BE2C (cell line): ENCODE measurements at places on chromosomes 5 and 9.

DNA sequence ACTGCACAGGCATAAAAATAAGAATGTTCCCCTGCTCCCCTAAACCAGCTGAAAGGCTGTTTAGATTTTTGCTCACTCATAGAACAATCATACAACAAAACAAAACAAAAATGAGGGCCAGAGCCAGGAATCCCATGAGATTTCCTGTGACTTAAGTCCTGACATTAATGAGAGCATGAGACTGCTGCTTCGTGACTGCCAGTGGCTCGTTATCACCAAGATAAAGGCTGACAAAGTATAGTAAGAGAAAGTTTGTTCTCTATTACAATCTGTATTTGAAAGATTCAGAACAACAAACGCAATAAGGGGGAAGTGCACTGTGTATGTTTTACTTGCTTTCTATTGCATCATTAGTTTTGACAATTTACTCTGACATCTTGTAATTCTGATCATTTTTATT is 837.1 kb upstream of the C9orf72 start:
- peak; percentile 24 for DNase-seq

GRCh38 chr9:129076640-129077037 is 4.3 kb upstream of the DOLPP1 start:
- no peak for DNase-seq

DNA sequence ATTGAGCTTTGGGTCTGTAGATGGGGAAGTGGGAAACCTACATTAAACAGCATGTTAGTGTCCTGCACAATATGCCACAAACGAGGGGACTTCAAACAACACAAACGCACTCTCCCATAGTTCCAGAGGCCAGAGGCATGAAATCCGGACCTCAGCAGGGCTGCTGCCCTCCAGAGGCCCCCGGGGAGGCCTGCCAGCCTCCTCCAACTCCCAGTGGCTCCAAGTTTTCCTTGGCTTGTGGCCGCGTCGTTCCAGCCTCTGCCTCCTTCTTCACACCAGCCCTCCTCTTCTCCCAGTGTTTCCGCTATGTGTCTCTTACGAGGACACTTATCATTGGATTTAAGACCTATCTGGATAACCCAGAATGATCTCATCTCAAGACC is 13.3 kb upstream of the COL5A1 start:
- peak; percentile 3 for DNase-seq

DNA sequence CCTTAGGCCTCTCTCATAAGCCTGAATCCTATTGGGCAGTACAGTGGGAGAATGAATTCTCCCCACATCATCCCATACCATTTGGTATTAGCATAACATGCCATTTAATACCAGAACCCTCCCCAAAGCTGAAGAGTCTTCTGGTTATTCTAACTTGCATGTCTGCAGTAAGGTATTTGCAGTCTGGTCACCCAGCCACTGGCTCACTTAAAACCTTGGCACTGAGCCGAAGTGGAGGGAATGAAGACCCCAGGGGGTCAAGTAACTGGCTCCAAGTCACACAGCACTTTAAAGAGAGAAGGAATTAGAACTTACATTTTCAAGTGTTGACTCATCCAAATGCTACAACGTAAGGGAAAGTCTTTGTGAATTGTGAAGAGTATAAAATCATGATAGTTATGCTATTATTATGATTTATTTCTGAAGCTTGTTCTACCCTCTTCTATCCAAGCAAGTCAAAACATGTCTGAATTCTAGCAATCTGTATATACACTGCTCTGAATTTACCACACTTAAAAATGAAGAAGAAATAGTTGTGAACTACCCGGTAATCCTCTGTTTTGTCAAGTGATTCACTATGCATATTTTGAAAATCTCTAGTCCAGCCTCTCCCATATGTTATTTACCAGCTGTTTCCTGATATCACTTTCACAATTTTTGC is 28.5 kb downstream of the GLRA1 start:
- no peak for DNase-seq

- DNase-seq = peak; percentile 88
Measured at GRCh38 chr9:137029058-137029936, 1.3 kb upstream of the ABCA2 start.

- no peak for DNase-seq
Measured at GRCh38 chr5:60463179-60463868, 236.6 kb downstream of the DEPDC1B start.

GRCh38 chr5:30405821-30406220 is 787.7 kb upstream of the CDH6 start:
- no peak for DNase-seq

DNA sequence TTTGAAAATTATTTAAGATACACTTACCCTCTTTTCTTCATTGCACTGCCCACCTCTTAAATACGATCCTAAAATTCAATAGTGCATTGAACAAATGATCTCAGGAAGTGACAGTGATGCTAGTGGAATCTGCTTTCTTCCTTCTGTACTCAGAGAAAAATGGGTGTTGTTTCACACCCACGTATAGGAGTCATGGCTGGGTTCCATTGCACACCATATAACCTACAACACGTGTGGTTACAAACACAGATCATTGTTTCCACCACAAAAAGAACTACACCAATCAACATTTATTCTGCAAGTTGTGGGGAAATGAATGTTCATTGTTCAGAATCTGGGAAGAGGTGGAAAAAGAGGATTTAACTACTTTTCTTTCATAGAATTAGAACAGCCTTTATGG is 275.9 kb downstream of the MAN2A1 start:
- DNase-seq = no peak

DNA sequence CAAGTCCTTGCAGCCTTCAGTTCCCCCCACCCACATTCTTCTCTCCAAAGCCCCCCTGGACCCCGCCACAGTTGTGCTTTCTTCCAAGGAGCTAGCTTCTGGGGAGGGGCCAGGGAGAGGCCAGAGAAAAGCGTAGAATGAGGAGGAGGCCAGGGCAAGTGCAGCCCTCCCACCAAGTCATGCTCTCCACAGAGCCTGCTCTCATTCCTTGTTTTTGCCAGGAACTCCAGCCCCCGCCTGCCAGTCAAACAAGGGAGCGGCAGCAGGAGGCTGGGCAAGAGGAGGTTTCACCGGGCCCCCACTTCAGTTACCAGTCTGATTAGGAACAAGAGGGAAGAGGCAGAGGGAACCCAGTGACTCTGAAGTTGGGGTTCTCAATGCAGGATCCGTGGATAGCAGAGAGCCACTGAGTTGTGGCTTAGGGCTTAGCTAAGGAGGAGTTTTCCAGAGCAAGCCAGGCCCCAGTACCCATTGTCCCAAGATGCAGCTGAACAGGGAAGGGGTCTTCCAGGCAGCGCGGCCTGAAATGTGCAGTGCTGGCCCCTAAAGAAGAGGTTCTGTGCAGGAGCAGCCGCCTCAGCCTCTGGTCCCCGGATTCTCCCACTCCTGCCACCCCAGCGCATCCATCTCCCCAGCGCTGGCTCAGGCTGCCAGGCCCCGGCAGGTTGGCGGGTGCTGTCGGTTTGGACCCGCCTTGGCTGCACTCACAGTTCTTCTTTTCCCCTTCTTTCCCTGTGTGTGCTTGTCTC is 120.6 kb downstream of the DAB2IP start:
- peak; percentile 2 for DNase-seq

GRCh38 chr5:45793638-45794532 is 97.7 kb upstream of the HCN1 start:
- no peak for DNase-seq

DNA sequence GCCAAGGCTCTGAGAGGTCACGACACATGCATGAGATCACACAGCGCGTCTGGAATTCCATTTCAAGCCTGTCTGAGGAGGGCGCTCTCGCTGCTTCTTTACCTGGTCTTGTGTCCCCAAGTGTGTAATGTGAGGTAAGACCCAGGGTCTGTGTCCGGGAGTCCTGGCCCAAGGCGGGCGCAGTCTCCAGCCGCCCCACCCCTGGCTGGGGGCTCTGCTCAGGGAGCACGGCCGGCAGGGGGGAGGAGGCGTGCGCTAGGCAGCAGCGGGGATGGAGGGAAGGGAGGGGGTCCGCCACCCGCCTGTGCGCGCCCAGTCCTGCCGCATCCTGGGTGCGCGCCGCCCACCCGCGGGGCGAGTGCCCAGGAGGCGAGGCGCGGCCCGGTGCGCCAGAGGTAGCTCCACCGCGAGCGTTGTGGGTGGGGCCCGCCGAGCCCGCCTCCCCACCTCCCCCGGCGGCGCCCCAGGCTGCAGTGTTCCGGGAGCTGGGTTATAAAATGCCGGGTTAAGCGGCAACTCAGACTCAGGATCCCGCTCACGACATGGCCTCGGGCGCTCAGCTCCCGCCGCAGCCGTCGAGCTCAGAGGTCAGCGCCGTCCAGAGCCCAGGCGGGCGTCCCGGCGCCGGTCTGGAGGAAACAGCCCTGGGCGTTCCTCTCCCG is at the start of gene CCNI2:
TSS of gene CCNI2 (plus strand) at position 473 of the 662 bp plus-strand sequence. CDS start at position 543, 70 bp downstream.
- peak; percentile 32 for DNase-seq

GRCh38 chr9:70567511-70567910 is 153.1 kb upstream of the KLF9 start:
- DNase-seq = no peak

GRCh38 chr9:110355911-110356310 is 18.2 kb upstream of the TXNDC8 start:
- DNase-seq = no peak

DNA sequence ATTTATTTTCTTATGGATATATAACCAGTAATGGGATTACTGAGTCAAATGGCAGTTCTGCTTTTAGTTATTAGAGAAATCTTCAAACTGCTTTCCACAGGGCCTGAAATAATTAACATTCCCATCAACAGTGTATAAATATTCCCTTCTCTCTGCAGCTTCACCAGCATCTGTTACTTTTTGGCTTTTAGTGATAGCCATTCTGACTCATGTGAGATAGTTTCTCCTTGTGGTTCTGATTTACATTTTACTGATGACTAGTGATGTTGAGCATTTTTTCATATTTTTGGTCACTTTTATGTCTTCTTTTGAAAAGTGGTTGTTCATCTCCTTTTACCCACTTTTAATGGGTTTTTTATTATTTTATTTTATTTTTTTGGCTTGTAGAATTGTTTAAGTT is 1290.3 kb upstream of the CDH9 start:
- no peak for DNase-seq

- no peak for DNase-seq
Measured at GRCh38 chr9:80485420-80486250, 913.9 kb downstream of the TLE4 start.

GRCh38 chr5:37557734-37558293 is 178.7 kb downstream of the WDR70 start:
- DNase-seq = no peak

DNA sequence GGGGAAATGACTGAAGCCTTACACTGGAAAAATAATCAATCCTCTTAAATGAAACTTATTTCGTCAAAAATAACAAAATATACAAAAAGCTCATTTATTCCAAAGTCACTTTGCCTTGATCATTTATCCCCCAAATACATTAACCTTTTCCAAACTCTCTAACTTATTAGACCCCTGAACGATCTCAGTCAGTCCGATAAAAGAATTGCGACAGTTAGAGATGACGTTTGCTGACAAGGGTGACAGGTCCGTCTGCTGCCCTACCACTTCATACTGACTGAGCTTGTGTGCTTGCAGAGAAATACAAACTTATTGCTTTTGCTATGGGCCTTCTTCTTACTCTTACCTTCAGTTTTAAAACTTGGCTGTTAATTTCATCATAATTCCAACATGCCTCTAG is 169.7 kb downstream of the ZDHHC21 start:
- DNase-seq = no peak

- peak; percentile 10 for DNase-seq
Measured at GRCh38 chr5:146867996-146868708, 10.4 kb downstream of the PPP2R2B start.

GRCh38 chr5:74239261-74239660 is 401.3 kb downstream of the ENC1 start:
- no peak for DNase-seq

- DNase-seq = no peak
Measured at GRCh38 chr9:111730937-111731567, 63.7 kb downstream of the SHOC1 start.

DNA sequence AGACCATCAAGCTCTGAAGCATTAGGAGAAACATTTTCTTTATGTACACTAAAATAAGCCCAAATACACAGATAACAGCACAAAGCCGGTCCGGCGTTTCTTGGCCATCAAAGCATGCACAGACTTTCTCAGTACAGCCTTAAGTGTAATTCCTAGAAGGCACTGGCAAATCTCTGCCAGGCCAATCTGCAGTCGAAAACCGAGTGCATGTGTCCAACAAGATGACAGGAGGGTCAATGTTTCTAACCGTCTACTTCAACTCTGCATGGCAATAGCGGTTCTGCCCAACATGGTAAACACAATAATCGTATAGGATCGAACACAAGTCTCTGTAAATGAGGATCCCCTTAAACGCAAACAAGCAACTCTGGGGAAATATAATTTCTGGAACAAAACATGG is 1.1 kb downstream of the ARL15 start:
- DNase-seq = no peak

DNA sequence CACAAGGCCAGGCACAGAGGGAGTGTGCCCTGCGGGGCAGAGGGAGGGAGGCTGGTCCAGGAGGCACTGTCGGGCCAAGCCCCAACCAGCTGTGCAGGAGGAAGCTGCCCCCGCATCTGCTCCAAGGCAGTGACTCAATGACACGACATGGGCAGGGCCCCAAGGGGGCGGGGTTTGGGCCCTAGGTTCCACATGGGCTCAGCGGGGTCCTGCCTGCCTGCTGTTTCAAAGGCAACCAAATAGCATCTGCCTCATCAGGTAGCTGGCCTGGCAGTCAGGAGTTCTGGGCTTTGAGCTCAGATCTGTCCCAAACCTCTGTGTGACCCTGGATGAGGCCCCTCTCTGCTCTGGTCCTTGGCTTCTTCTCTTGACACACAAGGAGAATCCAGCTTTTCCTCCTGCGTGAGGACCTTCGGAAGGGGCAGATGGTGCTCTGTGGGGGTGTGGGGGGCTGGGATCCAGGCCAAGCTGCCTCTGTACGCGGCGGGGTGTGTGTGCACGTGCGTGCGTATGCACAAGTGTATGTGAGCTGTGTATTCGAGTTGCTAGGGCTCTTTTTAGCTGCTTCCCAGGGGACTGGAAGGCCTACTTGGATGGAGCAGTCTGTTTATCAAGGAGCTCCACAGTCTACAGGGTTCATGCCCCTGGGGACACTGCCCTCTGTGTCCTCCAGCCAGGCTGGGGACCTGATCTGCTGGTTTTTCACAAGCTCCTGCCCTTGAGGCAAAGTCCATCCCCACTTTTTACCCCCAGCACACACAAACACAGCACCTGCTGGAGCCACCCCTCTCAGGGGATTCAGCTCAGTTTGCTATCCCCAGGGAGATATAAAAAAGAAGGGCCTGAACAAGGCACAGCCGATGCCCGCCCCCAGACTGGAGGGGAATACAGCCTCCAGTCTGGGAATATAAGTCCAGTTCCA is 138.9 kb downstream of the RGS3 start:
- DNase-seq = peak; percentile 79

DNA sequence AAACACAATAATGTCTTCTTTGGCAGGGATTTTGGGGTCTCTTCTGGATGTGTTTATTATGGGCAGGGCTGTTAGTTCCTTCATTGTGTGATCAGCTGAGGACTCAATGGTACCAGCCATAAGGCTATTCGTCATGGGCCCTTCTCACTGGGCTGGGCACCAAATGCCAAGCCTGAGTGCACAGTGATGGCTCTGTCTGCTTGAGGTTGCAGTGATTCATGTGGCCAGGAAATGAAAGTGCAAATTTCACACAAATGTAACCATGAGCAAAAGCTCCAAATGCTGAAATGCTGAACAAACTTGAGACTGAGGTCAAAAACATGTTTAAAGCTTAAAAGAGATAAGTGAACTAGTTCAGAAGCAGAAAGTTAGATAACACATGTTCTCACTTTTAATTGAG is 191.0 kb downstream of the TARS1 start:
- no peak for DNase-seq
